RWPE1 (cell line): ENCODE measurements at places on chromosomes 7 and 10.

GRCh38 chr7:1062296-1063294 lies 18.2 kb downstream of the GPR146 start:
- DNase-seq: peak; percentile 18

DNA sequence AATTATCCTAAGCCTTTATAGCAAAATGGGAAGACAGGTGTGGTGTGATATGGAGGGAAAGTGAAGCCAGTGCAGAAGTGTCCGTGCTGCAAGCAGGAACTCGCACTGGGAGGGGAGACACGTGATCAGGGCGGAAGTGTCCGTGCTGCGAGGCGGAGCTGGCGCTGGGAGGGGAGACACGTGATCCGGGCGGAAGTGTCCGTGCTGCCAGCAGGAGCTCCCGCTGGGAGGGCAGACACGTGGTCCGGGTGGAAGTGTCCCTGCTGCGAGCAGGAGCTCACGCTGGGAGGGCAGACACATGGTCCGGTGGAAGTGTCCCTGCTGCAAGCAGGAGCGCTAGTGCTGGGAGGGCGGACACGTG lies 40.5 kb upstream of the PRKAR1B start:
- DNase-seq: peak; percentile 73

DNA sequence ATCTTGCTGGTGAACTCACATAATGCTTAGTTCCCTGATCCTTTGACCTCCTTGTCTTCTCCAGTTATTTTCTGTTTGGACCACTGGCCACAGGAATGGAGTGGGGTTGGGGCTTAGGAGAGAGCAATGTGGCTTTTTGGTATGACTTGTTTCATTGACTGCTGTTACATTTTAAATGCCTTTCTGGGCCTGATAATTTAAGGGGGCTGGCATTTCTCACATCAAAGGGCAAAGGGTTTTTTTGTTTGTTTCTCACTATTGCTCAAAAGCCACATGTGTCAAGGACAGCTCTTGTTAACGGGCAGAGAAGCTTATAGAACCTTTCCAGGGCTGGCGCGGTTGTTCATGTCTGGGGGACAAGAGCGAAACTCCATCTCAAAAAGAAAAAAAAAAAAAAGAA lies 161.2 kb upstream of the TNRC18 start:
- DNase-seq: no peak

- DNase-seq: peak; percentile 62
These were observed 1.0 kb upstream of the EPHB6 start for GRCh38 chr7:142853739-142854371.

DNA sequence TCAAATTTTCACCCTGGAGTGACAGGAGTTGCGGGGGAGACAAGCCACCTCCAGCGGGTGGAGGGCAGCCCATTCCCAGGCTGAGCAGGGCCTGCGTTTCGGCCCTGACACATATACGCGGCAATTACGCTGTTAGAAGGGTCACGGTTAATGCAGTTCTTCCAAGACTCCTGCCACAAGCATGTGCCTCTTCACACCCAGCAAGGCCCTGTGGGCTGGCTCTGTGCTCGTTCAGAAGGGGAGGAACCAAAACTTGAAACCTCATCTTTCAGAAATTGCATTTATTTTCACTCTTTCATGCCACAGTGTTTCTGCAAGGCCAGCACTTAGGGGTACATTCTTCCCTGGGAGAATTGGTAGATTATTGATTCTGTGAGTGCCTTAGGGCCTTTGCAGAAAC lies 24.7 kb downstream of the LRMDA start:
- DNase-seq: no peak
